Activated CD4-positive, CD25-positive, alpha-beta regulatory T cell (primary cell): ENCODE measurements at places on chromosomes 5 and 9.

- no peak for DNase-seq
These were observed 103.0 kb upstream of the FTMT start for GRCh38 chr5:121748686-121749085.

DNA sequence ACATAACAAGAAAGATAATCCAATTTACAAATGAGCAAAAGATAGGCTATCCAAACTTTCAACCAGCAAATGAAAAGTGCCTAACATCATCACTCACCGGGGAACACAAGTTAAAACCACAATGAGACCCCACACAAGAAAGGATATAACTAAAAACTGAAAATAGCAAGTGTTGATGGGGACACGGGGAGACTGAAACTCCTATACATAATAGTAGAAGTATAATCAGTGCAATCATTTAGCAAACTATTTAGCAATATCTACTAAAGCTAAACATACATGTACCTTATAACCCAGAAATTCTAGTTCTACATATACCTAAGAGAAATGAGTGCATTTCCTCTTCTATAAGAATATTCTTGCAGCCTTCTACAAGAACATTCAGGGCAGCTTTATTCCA, 72.5 kb downstream of the RICTOR start:
- DNase-seq: no peak

GRCh38 chr5:80097451-80097850, 62.3 kb downstream of the THBS4 start:
- DNase-seq: no peak

DNA sequence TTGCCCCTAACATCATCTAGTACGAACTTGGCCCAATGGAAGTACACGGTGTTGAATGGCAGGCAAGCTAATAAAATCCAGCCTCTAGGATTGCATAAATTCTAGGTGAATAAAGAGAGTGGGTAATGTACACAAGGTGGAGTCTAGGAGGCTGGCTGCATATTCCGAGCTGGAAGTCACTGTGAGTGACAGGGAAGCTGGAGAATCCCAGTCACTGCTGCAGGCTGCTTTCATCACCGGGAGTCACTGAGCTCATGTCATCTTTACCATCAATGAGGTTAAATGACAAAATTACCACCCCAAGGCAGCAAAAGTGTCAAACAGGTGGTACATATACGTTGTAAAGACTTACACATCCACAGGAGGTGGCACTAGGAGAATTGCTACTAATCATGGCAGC, 91.3 kb upstream of the HMHB1 start:
- no peak for DNase-seq

DNA sequence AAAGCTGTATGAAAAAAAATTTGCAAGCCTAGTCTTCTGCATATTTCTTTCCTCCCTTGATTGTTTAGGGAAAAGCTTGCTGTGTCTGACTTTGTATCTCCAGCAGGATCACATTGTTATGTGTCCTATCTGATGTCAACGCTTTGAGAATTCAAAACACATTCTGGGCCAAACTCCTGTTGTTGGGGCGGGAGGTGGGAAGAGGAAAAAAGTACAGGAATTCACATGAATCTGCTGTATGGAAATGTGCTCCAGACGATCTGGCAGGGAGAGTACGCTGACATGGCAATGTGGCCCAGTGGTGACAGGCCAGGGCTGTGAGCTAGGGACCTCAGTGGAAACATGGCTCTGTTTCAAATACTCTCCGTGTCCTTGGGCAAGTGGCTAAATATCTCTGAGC, 87.4 kb upstream of the GNA14 start:
- DNase-seq: no peak

DNA sequence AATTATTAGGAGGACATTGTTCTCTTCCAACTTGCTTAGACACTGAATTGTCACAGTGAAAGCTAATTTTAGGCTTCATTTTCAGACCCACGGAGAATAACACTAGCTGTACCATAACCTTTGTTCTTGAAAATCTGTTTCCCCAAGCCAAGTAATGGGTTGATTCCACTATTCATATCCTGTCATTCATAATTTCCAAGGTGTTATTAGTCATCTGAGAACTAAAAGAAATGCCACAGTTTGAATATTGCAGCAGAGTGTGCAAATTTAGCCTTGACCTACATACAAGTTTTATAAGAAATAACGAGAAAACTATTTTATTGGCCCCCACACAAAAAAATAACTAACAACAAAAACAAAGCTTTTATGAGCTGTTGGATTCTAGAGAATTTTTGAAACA, 148.5 kb upstream of the TYRP1 start:
- DNase-seq: no peak
